Fibroblast of mammary gland (primary cell): ENCODE measurements at places on chromosomes 6 and 20.

GRCh38 chr20:1734269-1734858 is 76.8 kb upstream of the SIRPG start:
- peak; percentile 40 for DNase-seq

DNA sequence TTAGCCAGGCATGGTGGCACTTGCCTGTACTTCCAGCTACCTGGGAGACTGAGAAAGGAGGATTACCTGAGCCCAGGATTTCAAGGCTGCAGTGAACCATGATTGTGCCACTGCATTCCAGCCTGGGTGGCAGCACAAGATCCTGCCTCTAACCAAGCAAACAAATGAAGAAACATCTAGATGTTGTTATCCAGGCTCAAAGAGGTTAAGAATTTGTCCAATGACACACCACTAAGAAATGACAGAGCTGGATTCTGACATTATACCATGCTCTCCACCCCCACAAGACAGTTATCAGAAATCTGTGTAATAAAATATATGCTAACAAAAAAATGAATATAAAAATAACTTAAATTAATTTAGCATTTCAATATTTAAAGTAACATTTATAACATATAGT is 925.5 kb upstream of the SLC35B3 start:
- no peak for DNase-seq

GRCh38 chr20:44496976-44497375 is 21.3 kb downstream of the TTPAL start:
- peak; percentile 97 for DNase-seq

GRCh38 chr20:16397086-16397485 is 176.2 kb downstream of the KIF16B start:
- DNase-seq: peak; percentile 23

- DNase-seq: peak; percentile 22
Measured at GRCh38 chr6:99026135-99026534, 78.4 kb upstream of the FBXL4 start.

GRCh38 chr6:119497988-119498727 is 148.6 kb upstream of the MAN1A1 start:
- DNase-seq: no peak

DNA sequence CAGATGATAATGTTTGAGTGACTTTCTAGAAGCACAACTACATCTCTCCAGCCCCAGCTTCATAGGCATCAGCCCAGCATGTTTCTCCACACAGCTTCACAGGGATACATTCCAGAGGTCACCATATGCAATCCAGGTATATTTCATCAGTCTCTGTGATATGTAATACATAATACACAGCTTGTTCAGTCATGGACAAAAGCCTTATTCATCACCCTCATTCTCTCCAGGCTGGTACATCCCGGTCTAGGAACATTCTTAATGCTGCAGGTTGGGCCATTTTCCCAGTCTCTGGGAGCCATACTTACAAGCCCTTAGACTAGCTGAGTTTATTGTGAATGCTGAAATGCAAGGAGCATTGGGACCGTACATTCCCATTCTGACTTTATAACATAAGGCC is 169.4 kb downstream of the TMEM200A start:
- DNase-seq: no peak

GRCh38 chr6:82651845-82652335 is 288.3 kb downstream of the TPBG start:
- no peak for DNase-seq
